Activated T-helper 2 cell treated with anti-CD3 and anti-CD28 coated beads, Interferon-gamma antibody, Interleukin-2, Interleukin-4, amounts not matched to agents 10 μg/mL and 5 μg/mL and 100 μg/mL, durations not matched to agents 14 hours and 24 hours and 36 hours (primary cell): ENCODE measurements at places on chromosomes 5 and 9. TPM values are rescaled to one million over a fixed set of nuclear protein-coding genes. Genes with fewer than 3 reads are reported as not detected.

The S100Z gene
- total RNA-seq = 0.99 and 1.1 TPM in 2 replicates

The TSSK1B gene
- not detected in 2 replicates for total RNA-seq

The ASPN gene
- not detected in 2 replicates for total RNA-seq

The EMB gene
- total RNA-seq = 77.6 and 78.6 TPM in 2 replicates

The GGTA1 gene
- not detected in 2 replicates for total RNA-seq

The ZNF879 gene
- total RNA-seq = 1.9 and 2.3 TPM in 2 replicates
